T-helper 22 cell (primary cell): ENCODE measurements at places on chromosomes 5 and 9.

DNA sequence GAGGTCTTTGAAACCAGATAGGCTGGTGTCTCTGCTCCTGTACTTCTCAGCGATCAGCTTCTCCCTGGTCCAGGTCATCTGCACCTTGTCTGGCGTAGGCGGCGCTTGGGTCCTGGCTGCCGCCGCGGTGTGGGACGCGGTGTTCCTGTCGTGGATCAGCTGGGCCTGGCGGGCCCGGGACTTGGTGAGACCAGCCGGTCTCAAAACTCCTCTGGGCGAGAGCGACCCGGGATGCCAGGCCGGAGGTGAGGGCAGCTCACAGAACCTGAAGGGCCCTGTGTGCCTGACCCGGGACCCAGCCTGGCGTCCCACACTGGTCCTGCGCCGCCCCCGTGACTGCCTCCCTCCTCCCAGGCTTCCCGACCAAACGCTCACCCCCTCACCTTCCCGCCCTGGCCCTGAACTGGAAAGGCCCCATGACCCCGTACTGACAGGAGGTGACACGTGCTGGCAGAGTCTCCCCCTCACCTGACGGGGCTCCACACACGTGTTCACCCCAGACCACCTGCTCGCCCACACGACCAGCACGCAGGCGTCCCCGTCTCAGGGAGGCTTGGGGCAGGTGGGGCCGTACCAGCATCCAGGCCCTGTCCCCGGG is 49.0 kb downstream of the NKD2 start:
- DNase-seq: no peak

GRCh38 chr5:53095931-53096525 is 13.5 kb downstream of the MOCS2 start:
- peak; percentile 26 for DNase-seq

- DNase-seq: no peak
These were observed 1.5 kb upstream of the GABBR2 start for GRCh38 chr9:98709968-98710965.

GRCh38 chr5:96404191-96404867 is 28.7 kb downstream of the PCSK1 start:
- DNase-seq: no peak

DNA sequence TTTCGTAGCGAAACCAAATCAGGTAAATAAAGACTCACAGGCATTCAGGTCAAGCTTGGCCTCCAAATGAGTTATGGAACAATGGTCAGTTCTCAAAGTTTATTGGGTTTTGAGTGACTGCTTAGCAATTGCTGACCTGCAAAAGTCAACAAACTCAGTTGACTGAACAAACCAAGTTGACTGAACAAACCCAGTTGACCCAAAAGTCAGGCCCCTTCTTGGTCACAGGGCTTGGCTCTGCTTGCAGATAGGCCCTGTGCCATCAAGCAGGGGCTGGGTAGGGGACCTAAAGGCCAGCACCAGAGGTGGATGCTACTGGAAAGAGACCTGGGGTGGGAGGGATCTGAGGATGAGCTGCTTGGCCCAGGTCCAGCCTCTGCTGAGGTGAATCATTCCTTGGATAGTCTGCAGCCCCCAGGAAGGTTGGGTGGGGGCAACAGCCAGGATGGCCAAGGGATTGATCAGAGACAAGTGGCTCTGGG is 64.6 kb downstream of the GADD45G start:
- no peak for DNase-seq

DNA sequence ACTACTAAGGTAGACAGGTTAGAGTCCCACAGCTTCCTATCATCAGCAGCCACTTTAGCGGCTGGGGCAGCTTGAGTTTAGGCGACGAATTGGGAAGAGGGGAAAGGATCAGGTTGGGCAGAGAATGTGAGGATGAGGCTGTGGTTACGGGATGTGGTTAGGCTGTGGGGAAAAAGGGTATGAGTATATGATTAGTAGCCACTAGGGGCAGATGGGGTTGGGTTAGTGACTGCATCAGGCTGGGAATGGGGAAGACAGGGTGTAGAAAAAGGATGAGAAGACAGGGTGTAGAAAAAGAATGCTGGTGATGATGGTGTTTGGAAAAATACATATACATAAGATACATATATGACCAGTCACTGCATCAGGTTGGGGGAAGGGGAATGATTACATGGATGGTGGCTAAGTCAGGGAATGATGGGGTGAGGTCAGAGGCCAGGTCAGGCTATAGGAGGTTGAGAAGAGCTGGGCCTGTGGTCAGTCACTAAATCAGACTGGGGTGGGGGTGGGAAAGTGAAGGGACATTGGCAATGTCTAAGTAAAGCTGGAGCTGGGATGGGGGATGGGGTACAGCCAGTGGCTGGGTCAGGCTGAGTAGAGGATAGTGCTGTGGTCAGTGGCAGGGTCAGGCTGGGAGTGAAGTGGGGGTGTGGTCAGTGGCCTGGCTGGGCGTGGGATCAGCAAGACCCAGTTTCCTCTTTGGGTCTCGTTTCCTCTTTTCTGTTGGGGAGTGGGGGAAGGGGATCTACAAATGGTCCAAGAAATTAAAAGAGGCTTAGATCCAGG is 2.1 kb downstream of the TLN1 start:
- peak; percentile 20 for DNase-seq

- no peak for DNase-seq
These were observed at the start of gene SPINK4 for GRCh38 chr9:33239921-33240320. Gene SPINK4, plus strand, starts transcription at chr9:33240167. Its CDS starts 42 bp downstream, at chr9:33240209.

DNA sequence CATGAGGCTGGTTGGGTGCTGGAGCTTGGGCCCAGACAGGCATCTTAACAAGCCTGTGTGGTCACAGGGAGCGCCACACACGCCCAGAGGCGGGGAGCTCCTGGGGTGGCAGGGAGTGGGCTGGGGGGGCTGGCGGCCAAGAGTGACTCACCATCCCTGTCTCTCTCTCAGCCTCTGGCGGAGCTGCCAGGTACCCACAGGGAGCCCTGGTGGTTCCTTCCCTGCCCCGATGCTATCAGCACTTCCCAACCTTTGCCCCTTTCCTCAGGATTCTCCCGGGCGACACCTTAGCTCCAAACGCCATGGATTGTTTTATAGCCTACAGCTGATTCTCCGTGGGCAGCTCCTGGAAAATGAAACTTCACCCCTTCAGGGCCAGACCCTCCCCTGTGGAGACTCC is 5.5 kb downstream of the SLC9A3 start:
- DNase-seq: no peak

DNA sequence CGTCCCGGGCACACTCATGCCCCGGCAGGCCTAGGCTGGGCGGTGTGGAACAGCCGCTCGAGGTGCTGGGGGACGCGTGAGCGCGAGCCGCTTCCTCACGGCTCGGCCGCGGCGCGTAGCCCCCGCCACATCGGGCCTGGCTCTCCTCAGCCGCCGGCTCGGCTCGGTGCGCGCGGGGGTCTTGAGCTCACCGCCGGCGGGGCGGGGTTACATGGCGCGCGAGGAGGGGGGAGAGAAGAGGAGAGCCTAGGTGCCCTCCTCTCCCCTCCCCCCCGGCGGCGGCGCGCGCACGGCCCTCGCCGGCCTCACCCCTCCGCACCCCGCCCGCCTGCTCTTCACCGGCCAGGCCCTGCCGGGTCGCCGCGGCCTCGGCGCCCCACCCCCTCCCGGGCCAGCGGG is 7.7 kb downstream of the RANBP6 start:
- DNase-seq: peak; percentile 75

DNA sequence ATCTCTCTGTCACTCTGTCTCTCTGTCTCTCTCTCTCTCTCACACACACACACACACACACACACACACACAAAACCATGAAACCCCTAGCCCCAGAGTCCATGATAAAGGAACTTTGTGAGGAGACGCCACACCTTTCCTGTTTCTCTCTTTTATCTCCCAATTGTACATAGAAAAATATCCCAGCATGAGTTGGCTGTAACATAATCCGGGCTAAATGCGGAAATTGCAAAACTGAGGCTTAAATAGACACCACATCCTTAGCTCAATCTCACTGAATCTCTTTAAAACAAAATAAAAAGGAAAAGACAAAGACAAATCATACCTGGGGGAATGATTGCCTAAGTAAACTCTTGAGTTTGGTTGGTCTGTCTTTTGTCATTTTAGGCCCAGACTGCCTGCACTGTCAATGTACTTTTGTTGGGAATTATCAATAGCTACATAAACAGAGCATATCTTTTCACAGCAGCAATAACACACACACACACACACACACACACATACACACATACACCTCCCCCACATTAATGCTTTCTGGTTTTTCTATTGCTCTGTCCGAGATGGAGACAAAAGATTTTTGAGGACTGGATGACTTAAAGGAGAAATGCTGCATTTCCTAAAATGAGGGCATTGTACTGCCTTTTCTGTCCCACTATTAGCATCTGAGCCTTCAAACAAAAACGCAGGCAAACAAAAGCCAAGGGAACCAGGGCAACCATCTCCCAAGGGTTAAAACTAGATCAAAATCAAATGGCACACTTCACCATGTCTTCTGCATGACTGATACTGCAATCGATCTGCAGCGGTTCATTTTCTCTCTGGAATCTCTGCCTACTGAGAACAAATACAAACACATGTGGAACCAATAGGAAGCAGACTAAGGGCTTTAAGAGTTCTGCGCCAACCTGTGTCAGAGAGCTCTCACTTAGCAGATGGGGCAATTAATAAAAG is 321.5 kb downstream of the NFIB start:
- DNase-seq: no peak

DNA sequence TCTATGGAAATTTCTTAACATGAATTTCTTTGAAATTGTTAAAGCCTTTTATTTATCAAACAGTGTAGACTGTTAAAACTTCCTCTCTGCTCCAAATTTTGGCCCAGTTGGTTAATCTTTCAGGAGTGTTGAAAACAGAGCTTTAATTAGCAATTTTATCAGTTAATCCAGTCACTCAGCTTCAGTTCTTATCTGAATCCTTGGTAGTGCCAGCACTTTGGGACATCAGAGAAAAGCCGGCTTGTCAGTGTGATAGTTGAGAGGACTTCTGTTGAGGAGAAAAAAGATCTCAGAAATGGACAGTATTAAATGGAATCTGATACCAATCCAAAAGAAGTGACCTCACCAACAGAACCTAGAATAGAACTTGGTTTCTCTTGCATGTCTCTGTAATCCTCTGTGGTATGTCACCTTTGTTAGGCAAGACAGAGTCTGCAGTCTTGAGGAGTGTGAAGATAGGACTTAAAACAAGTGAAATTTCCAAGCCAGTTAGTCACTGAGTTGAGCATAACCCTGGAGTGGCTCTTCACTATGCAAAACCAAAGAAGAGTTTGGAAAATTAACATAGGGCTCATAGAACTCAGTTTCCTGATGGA is 251.8 kb downstream of the NNT start:
- DNase-seq: no peak

DNA sequence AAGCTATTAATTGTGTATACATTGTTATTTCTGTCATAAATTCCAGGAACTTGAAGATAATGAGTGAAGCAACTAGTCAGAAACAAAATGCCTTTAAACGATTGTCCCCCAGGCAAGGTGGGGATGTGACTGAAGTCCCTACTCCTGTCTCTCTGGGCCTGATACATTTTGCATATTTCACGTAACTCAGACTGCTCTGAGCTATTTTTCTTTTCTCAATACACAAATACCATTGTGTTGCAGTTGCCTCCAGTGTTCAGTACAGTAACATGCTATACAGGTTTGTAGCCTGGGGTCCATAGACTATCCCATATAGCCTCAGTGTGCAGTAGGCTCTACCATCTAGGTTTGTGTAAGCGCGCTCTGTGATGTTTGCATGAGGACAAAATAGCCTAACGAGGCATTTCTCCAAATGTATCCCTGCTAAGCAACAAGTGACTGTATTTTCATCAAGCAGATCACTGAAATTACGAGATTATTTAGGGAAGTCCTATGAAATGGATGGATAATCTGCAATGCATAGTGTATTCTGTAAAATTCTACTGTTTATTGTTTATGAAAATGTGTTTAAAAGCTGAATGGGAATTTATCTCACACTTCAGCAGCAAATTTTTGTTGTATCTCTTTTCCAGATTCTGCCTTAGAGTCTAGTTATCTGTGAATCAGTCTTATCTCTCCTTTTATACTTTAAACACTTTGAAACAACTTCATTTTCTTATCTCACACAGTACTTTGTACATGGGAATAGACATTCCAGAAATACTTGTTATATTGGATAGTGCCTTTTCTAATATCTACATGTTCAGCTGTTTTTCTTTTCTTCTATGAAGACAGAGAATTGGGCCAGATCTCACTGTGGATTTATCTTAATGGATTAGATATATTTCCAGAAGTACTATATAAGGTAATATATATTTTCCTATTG is 150.5 kb downstream of the CD180 start:
- no peak for DNase-seq

DNA sequence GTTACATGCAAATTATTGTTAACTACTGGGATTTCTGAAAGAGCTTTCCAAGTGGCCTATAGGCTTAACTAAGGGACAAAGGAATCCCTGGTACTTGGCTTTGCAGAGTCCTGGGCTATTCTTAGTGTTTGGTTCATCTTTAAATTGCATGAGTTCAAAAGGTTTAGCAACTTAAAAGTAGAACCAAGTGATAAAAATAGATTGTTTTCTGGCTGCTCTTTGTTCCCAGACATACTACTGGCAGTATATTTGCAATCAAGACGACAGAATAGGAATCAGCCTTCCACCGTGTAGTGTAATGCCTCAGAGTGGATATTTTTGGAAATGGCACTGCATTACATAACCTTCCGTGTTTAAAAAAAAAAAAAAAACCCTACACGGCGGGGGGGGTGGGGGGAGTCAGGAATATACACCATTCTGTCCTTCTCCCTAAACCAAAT is 1.0 kb downstream of the NREP start:
- no peak for DNase-seq

- DNase-seq: no peak
These were observed 39.8 kb downstream of the STARD4 start for GRCh38 chr5:111472579-111472978.

DNA sequence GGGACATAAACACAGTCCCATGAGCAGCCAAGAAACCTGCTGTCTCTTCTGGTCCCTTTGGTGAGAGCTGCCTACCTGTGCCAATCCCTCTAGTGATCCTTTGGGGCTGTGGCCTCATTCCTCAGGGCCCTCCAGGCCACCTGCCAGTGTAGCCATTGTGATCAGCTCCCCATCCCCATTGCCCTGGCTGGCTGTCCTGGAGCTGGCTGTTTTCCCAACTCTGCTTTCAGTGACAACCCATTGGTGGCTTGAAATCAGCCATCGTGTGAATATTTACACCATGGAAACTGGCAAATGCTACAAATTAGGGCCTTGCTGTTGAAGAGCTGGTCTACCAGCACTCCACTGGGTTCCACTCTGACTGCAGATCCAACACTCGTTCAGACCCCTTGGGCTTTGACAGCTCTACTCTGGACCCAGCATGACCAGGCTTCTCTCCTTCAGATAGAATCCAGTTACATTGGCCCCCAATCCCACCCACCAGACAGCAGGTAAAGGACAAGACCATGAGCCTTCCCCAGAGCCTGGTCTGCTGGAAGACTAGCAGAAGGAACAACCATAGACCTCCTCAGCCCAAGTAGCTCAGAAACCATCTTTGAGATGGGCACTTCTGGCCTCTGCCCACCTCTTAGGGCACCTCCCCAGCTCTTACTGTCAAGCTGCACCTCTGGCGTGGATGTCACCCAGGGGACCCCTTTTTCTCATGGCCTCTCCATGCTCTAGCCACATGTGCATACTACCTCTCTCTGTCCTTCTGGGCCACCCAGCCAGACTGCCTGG is 69.2 kb upstream of the NEK6 start:
- no peak for DNase-seq
